Activated CD4-positive, alpha-beta T cell treated with anti-CD3 and anti-CD28 coated beads, Interleukin-2, amount 10 ng/mL, durations not matched to agents 7 days and 5 days (primary cell): ENCODE measurements at places on chromosomes 7 and 10.
A peak's percentile ranks its signal among the peaks of the same experiment; 100 is the strongest.

GRCh38 chr7:101170617-101171441 is 5.5 kb upstream of the VGF start:
- peak; percentile 31 for DNase-seq

GRCh38 chr7:44167920-44168319 is 21.3 kb downstream of the GCK start:
- DNase-seq, result no peak

GRCh38 chr7:108311446-108312168 is 144.6 kb downstream of the NRCAM start:
- DNase-seq, result no peak

GRCh38 chr10:132643709-132644526 is 106.3 kb downstream of the INPP5A start:
- DNase-seq, result no peak

- DNase-seq, result no peak
Measured at GRCh38 chr10:96846395-96846794, 14.3 kb downstream of the LCOR start.

GRCh38 chr10:131274883-131275282 is 36.6 kb downstream of the TCERG1L start:
- no peak for DNase-seq

DNA sequence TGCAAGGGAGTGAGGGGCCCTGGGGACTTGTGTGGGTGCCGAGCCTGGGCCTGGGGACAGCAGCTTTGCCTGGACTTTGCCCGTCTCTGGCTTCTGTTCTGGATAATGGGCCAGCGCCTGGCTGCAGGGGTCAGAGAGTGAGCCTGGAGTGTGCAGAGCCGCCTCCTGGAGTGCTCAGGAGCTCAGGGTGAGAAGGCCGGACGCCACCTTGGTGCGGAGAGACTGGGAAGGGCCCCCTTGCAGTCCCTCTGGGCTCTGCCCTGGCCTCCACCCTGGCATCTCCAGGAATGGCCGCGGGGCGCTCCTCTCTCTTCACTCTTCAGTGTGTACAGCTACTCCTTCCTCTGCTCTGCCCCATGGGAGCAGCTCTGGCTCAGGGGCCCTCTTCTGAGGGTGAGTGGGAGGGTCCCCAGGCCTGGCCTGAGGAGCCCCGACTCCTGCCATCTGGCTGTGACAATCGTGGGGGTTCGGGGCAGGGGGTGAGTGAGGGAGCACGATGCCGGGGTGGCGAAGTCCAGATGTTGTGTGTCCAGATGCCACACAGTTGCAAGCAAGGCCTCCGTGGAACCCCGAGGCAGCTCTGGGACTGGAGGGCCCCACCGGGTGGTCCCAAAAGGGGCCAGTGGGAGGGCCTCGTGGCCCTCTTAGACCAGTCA is 187.1 kb downstream of the DNAJB6 start:
- no peak for DNase-seq

- no peak for DNase-seq
Measured at GRCh38 chr10:3942937-3943489, 158.0 kb upstream of the KLF6 start.
